Effector CD4-positive, alpha-beta T cell (primary cell): ENCODE measurements at places on chromosomes 6 and 20.

DNA sequence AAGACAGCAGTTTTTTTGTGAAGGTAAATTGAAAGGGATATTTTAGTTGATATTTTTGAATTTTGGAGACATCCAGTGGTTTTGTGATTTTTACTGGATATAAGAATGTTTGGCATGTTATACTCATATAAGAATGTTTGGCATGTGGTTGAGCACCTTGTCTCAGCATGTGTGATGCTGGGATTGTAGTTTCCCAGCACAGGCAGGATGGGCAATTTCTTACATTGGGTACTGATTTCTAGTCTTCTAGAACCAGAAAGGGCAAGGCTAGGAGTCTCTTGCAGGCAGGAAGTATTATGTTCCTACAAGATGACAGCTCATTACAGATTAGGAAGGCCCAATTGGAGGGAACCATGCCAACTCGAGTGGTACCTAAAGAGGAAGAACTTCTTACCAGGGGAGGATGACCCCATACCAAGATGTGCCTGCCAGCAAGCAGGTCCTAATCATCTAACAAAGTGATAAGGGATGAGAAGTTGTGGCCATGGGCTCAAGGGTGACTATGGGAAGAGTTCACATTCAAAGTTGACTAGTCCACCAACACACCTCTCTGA lies 377.8 kb downstream of the UTRN start:
- no peak for DNase-seq

GRCh38 chr6:68709091-68709490 lies 74.0 kb downstream of the ADGRB3 start:
- DNase-seq = no peak

DNA sequence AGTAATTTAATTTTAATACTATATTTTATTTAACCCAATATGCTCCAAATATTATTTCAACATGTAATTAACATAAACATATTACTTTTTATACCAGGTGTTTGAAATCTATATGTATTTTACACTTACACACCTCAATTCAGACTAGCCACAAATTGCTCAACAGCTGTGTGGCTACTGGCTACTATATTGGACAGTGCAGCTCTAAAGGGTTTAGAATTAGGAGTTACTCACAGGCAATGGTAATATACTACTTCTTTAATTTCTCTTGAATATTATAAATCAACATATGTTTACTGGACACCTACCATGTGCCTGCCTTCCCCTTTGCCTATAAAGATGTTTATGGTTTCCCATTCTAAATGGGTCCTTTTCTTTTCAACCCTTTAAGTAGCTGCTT lies 2.3 kb downstream of the MTRF1L start:
- DNase-seq = no peak

GRCh38 chr6:131972741-131973140 lies 21.6 kb upstream of the CCN2 start:
- no peak for DNase-seq

GRCh38 chr6:27049863-27050781 lies 197.4 kb upstream of the PRSS16 start:
- no peak for DNase-seq

DNA sequence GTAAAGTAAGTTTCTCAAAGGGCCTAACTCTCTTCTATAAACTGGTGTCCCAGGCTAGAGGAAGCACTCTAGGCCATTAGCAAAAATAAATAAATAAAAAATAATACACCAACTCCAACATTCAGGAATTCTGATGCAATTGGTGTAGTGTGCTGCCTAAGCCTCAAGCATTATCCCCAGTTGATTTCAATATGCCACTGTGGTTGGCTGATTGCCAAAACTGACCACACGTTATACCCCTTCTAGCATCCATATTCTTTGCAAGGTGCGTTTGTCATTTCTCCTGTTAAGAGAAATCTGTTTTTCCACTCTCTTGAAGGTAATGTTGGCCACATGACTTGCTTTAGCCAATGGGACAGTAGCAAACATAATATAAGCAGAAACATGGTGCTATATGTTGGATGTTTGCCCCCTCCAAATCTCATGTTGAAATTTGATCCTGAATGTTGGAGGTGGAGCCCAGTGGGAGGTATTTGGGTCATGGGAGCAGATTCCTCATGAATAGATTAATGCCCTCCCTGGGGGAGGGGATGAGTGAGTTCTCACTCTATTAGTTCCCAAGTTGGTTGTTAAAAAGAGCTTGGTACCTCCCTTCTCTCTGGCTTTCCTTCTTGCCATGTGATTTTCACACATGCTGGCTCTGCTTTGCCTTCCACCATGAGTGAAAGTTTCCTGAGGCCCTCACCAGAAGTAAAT lies 71.9 kb upstream of the PLCB4 start:
- no peak for DNase-seq

DNA sequence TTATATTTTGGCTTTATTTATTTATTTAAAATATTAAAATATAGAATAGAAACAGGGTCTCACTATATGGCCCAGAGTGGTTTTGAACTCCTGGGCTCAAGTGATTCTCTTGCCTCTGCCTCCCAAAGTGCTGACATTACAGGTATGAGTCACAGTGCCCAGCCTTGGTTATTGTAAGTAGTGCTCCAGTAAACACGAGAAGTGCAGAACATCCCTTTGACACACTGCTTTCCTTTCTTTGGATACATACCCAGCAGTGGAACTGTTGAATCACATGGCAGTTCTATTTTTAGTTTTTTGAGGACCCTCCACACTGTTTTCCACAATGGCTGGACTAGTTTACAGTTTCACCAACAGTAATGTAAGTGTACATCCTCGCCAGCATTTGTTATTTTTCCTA lies 203.9 kb downstream of the PHF3 start:
- no peak for DNase-seq

- no peak for DNase-seq
Observed at GRCh38 chr6:13217206-13217905, 111.0 kb downstream of the TBC1D7 start.

DNA sequence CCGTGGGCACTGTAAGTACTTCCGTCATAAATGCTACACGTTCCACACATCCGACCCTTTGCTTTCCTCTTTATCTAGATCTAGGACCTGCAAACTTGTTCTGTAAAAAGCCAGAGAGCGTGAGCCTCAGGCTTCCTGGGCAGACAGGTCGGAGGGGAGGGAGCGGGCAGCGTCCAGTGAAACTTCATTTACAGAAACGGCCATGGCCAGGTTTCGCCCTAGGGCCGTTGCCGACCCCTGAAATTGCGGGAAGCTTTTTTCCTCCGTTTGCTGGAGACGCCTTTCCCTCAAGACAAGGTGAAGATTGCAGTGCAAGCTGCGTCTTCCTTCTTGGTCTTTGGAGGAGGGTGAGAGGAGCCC lies 155.4 kb downstream of the DLL1 start:
- DNase-seq = no peak

- DNase-seq = no peak
Observed at GRCh38 chr20:63117661-63118302, 98.1 kb downstream of the YTHDF1 start.

- no peak for DNase-seq
Observed at GRCh38 chr6:40482532-40482931, 104.6 kb downstream of the LRFN2 start.

- no peak for DNase-seq
Observed at GRCh38 chr6:115474443-115475041, 586.1 kb downstream of the FRK start.

DNA sequence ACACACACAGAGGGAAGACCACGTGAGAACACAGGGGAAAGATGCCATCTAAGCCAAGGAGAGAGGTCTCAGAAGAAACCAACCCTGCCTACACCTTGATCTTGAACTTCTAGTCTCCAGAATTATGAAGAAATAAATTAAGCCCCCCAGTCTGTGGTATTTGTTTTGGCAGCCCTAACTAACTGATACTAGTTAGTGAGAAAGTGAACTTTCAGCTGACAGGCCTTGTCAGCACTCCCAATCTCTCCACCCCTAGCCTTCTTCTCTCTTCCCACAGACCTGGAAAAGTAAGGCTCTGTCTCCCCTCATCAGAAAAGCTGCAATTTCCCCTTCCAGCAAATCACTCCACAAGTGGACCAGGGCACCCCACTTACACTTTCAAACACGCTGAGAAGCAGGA lies 108.6 kb upstream of the CDYL start:
- no peak for DNase-seq

DNA sequence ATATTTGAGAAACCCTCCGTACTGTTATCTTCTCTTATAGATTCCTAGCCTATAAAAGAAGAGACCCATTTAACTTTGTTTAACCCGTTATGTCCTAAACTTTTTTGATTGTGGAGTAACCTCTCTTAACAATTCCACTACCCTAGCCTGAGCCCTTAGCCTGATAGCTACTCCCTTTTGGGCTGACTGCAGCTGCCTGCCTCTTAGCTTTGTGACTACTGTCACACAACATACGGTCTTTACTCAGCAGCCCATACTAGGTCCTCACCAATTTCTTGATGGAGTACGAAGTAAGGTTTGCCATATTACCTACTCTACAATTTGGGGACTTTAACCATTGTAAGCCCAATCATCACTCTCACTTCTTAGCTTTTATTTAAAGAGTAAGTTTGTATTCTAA lies 72.7 kb downstream of the QRSL1 start:
- no peak for DNase-seq

DNA sequence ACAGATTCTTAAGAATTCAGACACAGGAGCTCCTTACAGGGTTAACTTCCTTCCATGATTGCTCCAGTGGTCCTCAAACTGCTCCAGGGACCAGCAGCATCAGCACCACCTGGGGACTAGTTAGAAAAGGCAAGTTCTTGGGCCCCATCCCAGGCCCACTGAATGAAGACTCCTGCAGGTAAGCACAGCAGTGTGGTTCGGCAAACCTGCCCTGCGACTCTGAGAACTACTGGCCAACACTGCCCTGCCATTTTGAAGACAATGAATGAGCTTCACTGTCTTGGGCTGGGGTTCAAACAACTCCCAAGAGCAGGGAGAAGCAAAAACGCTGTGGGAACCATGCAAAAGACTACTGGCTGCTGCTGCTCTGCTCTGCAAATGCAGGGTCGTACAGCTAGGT lies 39.4 kb downstream of the SLC22A23 start:
- DNase-seq = no peak

DNA sequence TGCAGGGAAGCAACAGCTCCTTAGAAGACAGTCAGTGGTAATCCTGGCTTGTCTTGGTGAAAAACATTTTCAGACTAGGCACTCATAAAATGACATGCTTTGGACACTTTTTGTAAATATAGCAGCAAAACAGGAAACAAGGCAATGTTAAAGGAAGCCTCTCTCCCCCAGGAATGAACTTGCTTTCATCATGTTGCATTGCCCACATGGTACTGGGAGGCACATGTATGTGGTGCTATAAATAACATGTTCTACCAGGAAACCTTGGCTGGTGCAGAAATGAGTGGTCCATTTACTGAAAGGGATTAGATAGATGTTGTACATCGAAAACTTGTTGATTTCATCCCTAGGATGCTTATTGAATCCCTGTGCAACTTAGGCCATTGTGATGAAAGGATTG lies 121.4 kb upstream of the RREB1 start:
- no peak for DNase-seq

- DNase-seq = no peak
Observed at GRCh38 chr6:20840675-20841074, 306.4 kb downstream of the CDKAL1 start.

GRCh38 chr20:54114109-54114508 lies 43.7 kb upstream of the BCAS1 start:
- DNase-seq = no peak

DNA sequence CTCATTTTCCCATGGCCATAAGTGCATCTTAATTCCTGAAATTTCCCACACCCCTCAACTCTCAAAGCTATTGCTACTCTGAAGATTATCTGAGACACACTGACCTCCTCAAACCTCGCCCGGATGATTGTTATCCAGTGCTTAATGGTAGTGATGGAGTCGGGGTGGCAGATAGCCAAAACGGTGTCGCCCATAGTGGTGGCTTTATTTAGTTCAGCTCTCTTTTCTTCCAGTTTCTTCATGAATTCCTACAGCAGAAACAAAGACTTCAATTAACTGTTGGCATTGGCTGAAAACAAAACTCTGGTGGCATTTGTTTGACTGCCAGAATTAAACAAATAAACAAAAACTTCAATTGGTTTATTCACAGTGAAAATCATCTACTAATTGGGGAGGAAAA lies 165.4 kb downstream of the DST start:
- DNase-seq = no peak

- DNase-seq = no peak
Observed at GRCh38 chr6:106811088-106811686, 163.3 kb downstream of the CD24 start.

DNA sequence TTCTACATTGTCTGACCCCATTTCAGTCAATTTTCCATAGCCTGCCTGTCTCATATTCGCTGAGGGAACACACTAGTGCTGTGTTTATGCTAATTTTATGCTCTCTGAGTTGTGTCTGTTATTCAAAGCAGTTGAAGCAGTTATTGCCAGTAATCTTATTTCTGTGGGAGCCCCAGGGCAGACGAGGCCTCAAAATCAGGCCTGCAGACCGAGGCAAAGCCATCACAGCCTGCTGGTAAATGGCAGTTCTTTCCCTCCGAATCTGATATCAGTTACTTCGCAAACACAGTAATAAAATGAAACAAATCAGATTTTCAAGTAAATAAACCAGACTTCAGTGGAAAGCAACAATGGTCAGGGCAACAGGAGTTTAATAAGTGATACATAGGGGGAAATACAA lies 508.4 kb downstream of the PKHD1 start:
- no peak for DNase-seq

DNA sequence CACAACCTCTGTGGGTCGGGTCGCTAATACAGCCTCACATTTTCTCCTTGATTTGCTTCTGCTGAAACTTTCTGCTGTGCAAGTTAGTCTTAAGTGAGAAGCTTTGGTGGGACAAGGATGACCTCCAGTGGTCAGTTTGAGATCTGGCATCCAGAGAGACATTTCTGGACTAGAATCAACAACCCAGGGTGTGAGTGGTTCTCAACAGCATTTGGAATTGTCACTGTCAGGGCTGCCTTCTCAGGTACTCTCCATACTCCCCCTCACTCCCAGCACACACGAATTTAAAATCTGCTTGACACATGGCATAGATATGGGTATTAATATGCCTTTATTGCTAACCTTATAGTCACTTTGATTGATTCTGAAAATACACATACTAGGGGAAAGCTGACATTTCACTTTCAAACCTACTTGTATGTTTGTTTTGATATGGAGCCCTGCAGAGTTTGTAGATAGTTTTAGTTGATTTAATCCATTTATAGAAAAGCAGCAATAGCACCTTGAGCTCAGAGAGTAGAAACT lies 13.2 kb downstream of the OTOR start:
- DNase-seq = peak; percentile 24

DNA sequence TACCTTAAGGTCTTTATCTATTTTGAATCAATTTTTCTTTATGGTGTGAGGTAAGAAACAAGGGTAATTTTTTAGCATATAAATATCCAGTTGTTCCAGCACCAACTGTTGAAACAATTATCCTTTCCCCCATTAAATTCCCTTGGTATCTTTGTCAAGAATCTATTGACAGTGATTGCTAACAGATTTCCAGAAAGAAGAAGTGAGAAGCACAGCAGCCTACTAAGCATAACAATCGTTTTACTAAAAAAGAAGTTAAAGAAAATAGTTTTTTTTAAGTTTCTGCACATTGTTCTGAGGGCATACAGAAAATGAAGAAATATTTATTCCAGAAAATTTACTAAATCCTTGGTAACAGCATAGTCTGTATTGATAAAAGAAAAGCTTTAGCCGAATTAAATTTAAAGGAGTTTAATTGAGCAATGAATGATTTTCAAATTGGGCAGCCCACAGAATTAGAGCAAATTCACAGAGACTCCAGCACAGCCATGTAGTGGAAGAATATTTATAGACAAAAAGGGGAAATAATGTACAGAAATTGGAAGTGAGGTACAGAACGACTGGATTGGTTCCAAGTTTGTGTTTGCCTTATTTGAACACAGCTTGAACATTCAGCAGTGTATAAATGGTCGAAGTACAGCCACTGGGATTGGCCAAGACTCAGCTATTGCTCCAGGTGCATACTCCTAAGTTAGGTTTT lies 97.9 kb upstream of the UST start:
- no peak for DNase-seq

GRCh38 chr6:46407776-46408530 lies 83.3 kb downstream of the RCAN2 start:
- no peak for DNase-seq
